ENCODE measurements at places on chromosomes 11 and 22. TPM values are rescaled to one million over a fixed set of nuclear protein-coding genes. Genes with fewer than 3 reads are reported as not detected.

The TP53I11 gene
- total RNA-seq, result 14.0 TPM

DNA sequence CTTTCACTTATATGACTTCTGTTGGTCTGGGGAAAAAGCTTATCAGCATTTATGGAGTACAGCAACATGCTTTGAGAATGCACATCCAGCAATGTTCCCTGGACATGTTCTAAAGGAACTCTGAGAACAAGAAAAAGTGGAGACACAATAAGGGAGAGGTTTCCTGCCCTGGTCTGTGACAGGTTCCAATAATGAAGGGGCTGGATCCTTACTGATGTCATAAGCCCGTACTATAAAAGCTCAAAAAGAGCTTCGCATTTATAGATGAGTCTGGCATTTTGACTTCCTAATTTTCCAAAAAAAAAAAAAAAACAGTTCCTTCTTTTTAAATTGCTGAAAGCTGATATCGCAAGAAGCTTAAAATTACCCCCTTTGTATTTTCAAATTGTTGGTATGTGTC is 129.1 kb downstream of the MPPED2 start:
- no peak for DNase-seq

- DNase-seq, result no peak
Measured at GRCh38 chr11:121257976-121258375, 34.6 kb upstream of the SC5D start.

DNA sequence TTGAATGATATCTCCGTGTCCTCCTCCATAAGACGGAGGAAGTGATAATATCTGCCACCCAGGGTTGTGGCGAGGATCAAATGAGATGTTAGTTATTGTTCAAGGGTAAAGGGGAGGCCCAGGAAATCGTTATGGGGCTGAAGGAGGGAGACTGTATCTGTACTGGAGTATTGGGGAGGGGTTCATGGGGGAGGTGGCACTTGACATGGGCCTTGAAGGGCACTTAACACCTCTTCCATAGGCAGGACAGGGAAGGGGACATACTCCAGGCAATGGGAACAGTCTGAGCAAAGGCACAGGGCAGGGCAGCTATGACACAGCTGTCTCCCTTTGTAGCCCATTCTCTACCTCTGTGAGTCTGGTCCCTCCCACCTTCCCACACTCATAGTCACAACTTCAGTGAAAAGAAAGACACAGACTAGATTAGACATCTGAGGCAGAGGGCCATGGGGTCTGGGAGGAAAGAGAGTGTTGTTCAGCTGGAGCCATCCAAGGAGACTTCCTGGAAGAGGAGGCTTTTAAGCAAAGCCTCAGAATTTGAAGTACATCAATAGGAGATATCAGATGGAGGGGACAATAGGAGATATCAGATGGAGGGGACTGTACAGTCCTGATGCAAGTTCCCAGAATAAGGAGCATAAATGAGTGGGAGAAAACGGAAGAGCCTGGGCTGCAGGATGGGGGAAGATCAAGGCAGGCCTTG is 15.8 kb upstream of the DGKZ start:
- peak; percentile 68 for DNase-seq

GRCh38 chr11:10265936-10266335 is 28.1 kb downstream of the SBF2 start:
- no peak for DNase-seq

- no peak for DNase-seq
Measured at GRCh38 chr11:114215871-114216795, 80.1 kb upstream of the NNMT start.

DNA sequence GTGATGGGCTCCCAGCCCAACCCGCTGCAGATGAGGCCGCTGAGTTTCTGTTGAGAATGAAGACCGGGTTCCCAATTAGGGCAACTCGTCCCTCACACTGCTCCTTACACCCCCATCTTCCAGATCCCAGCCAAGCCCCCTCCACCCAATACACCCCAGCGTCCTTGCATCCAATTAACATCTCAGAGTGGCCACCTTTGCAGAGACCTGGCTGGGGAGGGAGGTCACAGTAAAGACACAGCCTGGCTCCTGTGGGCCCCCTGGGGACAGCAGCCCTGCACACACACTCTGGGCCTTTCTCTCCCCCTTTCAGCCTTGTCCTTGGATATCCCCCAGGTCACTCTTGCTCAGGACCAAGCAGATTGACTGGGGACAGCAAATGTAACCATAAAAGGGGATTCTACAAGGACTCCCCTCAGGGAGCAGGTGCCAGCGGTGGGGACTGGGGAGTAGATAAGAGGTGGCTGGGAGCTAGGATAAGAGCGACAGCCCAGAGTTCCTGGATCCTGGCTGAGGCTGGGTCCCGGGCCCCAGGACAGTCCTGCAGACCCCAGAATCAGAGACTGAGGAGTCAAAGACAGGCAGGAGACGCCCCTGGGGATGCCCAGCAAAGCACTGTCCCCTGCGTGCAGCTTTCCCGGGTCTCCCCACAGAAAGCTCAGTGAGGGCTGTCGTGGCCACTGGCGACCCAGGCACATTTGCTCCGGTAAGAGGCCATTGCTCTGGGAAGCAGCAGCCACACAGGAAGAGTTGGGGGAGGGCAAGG is 8.4 kb downstream of the APOBEC3A start:
- no peak for DNase-seq

- DNase-seq, result no peak
Measured at GRCh38 chr11:13214276-13214675, 63.3 kb upstream of the BMAL1 start.

GRCh38 chr22:19741053-19741452 is 17.7 kb downstream of the GP1BB start:
- DNase-seq, result no peak

- DNase-seq, result no peak
Measured at GRCh38 chr11:94776351-94777321, 8.5 kb downstream of the AMOTL1 start.

DNA sequence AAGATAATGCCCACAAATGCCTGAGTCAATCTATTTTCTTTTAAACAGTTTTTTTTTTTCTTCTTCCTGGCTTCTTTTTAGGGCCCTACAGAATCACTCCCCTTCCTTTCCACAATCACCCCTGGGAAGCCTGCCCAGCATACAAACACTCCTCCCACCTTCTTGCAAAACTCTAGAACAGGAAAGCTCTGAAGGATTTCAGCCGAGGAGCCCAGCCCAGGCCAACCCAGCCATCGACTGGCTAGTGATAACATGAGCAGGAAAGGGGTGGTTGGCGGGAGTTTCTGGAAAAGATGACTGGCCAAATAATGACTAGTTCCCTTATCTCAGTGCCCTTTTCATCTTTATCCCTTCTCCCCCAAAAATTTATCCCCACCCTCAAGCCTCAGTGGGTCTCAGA is 68.2 kb downstream of the USP35 start:
- DNase-seq, result no peak

- DNase-seq, result peak; percentile 45
Measured at GRCh38 chr22:30890686-30891442, 77.7 kb downstream of the MORC2 start.

- DNase-seq, result no peak
Measured at GRCh38 chr22:46797355-46797754, 34.9 kb downstream of the TBC1D22A start.

DNA sequence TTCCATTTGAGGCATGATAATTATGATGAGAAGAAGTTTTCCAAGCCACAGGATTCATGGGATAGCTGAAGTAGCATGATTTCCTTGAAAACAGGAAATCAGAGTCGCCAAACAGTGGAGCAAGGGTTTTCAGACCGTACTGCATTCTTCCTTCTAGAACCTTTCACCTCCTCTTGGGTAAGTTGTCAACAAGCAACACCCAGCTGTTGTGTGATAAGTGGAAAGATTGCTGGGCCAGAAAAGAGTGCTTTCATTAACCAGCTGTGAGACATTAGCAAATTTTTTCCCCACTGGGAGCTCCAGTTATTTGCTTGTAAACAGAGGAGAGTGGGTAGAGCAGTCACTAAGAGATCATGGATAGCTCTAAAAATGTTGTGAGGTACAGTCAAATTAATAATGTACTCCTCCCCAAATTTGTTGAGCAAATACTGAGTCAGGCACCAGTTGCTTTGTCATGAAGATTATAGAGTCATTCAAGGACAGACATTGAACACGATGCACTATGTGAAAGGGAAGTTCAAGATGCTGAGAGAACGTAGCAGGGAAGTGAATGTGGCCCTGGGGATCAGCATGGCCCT is 11.7 kb upstream of the MPEG1 start:
- DNase-seq, result no peak
